ENCODE measurements at places on chromosomes 16 and 17.

DNA sequence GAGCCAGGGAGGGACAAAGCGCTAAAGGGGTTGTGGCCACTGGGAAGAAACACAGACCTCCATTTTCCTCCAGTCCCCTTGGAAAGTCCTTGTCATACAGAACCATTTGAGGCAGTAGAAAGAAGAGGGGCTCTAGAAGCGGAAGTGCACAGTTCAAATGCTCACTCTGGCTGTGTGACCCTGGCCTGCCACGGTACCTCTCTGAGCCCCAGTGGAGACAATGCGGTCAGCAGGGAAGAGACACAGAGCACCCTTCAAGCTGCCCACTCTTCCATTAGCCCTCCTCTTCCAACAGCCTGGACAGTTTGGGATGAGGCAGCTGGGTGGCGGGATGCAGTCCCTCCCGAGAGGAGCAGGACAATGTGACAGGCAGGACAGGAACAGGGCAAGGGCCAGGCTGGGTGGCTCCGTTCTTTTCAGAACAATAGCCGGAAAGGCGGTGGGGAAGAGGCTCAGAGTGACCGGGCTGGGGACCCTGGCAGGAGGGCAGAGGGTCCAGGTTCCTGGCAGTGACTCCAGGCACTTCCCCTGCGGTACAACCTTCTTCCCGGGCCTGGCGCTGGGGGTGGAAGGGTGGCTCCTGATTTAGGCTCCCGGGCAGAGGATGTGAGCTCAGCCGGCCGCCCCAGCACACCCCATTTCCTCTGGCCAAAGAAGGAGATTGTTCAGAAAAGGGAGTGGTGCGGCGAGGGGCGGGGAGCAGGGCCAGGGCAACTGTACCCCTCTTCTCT, 5.6 kb downstream of the CASKIN2 start:
- DNase-seq, result no peak

- no peak for DNase-seq
Observed at GRCh38 chr16:31525113-31525512, 2.6 kb upstream of the AHSP start.

DNA sequence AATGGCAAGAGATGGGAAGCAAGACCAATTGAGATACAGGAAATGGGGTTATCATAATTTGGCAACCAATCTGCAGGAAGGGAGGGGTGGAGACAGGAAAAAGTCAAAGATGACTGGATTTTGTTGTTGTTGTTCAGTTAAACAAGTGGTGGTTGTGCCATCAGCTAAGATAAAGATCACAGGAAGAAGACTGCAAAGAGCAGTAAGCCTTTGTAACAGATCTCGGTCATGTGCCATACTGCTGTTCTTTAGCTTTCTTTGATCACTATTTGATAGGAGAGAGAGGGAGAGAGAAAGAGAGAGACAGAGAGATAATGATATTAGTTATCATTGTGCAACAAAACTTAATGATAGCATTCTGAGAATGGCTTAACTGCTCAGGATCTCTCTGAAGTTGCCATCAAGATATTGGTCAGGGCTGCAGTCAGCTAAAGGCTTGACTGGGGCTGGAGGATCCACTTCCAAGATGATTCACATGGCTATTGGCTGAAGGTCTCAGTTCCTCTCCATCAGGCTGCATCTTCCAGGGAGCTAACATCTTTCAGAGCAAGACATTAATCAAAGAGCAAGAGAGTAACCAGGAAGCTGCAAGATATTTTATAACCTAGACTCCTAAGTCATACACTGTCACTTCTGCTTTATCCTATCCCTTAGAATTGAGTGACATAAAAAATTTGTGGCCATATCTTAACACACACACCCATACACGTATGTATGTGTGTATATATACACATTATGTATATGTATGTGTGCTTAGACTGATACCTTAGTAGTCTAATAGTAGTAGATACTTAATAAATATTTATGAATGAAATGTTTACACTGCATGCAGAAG, 405.0 kb downstream of the SHISA9 start:
- no peak for DNase-seq

GRCh38 chr17:14579716-14580115, 278.8 kb downstream of the HS3ST3B1 start:
- DNase-seq, result no peak

GRCh38 chr16:89890200-89890599, 16.8 kb downstream of the TCF25 start:
- no peak for DNase-seq

DNA sequence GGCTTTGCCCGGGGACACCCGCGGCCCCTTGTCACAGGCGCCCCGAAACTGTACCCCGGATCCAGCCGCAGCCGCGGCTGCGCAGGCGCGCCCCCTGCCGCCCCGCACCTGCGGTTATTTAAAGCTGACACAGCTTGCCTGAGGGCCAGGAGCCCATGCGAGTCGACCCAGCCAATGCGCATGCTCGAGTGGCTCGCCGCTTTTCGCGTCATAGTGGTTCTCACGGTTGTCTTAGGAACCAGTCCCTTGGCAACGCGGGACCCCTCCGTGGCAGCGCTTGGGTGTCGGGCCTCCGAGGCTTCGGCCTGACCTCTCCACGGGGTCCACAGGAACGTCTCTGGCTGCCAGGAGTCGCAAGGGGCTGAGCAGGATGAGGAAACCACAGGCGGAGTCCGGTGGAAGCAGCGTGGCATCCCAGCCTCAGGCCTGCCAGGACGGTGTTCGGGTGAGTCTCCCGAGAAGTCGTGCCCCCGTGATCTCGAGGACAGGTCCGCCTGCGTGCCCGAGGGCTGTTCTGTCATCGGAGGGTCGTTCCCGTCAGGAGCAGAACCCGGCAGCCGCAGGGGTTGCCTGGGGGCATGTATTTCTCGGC, 716.9 kb downstream of the KCNJ18 start:
- DNase-seq, result no peak

- no peak for DNase-seq
Observed at GRCh38 chr16:2971134-2971984, 2.2 kb downstream of the PAQR4 start.

DNA sequence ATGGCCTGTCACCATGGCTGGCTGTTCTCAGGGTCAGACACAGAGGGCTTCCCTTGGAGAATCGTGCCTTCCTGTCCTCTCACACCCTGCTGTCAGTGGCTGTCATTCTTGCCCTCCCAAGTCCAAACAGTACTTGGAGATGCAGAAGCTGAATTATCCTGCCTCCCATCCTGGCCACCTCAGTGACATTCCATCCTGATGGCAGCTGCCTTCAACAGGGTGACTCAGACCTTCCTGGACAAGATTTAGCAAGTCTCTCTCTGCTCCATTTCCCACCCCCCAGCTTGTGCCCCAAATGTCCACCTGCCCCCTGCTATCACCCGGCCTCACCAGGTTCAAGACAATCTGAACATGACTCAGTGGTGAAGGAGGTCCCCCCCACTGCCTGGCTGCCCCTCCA, 4.8 kb upstream of the KRT36 start:
- DNase-seq, result no peak
